Caco-2 (cell line): ENCODE measurements at places on chromosomes 7 and 10. TPM values are rescaled to one million over a fixed set of nuclear protein-coding genes. Genes with fewer than 3 reads are reported as not detected.

DNA sequence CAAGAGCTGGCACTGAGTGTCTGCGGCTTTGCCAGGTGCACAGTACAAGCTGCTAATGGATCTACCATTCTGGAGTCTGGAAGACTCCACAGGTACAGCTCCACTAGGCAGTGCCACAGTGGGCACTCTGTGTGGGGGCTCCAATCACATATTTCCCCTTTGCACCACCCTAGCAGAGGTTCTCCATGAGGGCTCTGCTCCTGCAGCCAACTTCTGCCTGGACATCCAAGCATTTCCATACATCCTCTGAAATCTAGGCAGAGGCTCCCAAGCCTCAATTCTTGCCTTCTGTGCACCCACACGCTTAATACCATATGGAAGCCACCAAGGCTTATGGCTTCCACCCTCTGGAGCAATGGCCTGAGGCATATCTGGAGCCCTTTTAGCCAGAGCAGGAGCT lies 29.2 kb downstream of the IQUB start:
- DNase-seq = no peak

- no peak for DNase-seq
Measured at GRCh38 chr7:143289421-143289820, 1.3 kb downstream of the CASP2 start.

GRCh38 chr10:33494694-33495265 lies 160.3 kb upstream of the NRP1 start:
- no peak for DNase-seq

- no peak for DNase-seq
Measured at GRCh38 chr10:16905320-16905719, 88.1 kb upstream of the RSU1 start.

DNA sequence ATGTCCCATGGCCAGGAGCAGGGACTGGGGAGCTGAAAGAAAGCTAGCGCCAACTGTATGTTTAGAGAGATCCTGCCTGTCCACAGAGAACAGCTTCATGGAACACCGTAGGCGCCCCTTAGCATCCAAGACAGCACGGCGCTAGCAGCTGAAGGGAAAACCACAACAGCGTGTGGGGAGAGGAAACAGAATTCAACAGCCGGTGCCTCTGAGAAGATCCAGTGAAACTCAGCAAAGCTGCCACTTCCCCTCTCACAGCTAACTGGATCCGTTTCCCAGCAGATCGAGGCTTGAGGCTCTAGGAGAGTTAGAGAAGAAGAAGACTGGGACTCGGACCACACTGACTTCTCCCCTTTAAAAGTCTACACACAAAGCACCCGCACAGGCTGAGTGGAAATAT lies 145.0 kb downstream of the MAD1L1 start:
- DNase-seq = no peak

GRCh38 chr7:91780521-91780920 lies 100.0 kb downstream of the MTERF1 start:
- no peak for DNase-seq

Gene GPR26
- total RNA-seq = not detected in 2 replicates

DNA sequence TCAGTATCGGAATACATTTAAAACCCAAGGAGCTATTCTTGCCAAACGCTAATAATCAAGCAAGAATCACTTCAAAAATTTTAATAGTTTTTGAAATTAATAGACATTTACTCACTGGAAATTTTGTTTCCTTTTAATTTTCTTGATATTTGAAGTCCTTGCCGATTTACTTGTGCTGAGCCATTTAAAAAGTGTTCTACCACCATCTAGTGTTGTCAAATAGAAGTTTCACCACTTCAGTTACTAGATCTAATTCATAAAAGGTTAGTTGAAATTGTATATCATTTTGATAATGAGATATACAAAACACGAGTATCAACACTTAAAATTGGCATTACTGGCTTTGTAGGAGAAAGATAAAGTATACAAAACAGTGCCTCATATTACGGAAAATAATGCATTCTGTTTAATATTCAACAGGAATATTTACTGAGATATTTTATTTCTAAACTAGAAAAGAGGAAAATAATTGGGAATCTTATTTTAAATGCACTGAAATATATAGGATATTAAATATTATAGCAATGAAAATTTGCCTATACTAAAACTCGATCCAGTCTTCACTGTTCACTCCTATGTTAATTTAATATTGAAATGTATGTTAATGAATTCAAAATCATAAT lies 664.8 kb upstream of the SEMA3D start:
- peak; percentile 17 for DNase-seq

Gene HECTD2
- 1.5 and 2.0 TPM in 2 replicates for total RNA-seq

DNA sequence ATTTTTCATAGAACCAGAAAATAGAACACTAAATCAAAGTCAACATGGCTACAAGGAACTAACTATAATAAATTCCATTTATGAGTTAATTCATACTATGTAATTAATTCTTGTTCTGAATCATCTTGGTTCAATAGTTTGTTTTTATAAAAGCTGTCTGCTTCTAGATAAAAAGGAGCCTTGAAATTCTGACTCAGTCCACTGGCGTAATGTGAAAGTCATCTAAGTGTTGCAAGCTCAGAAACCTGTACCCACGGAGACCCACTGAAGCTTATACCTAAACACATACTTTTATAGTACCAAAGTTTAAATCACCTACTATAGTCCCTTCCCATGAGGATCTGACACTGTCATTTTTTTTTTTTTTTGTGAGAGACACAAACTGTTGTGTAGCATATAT lies 489.4 kb downstream of the SEMA3D start:
- no peak for DNase-seq

GRCh38 chr10:125049216-125049881 lies 107.4 kb downstream of the ZRANB1 start:
- no peak for DNase-seq

GRCh38 chr7:129643550-129644170 lies 32.1 kb downstream of the NRF1 start:
- no peak for DNase-seq

Gene SPDYE16
- total RNA-seq = 0.34 and 0.44 TPM in 2 replicates

Gene CXCL12
- 0.27 TPM in 1 of 2 replicates, not detected in the other for total RNA-seq

Gene FKBP14
- total RNA-seq = 17.5 and 20.3 TPM in 2 replicates

GRCh38 chr7:73831834-73832651 lies 1.2 kb downstream of the CLDN4 start:
- DNase-seq = peak; percentile 97

Gene PHYHIPL
- total RNA-seq = 48.1 and 50.2 TPM in 2 replicates

- no peak for DNase-seq
Measured at GRCh38 chr7:101720324-101720723, 91.2 kb upstream of the MYL10 start.

DNA sequence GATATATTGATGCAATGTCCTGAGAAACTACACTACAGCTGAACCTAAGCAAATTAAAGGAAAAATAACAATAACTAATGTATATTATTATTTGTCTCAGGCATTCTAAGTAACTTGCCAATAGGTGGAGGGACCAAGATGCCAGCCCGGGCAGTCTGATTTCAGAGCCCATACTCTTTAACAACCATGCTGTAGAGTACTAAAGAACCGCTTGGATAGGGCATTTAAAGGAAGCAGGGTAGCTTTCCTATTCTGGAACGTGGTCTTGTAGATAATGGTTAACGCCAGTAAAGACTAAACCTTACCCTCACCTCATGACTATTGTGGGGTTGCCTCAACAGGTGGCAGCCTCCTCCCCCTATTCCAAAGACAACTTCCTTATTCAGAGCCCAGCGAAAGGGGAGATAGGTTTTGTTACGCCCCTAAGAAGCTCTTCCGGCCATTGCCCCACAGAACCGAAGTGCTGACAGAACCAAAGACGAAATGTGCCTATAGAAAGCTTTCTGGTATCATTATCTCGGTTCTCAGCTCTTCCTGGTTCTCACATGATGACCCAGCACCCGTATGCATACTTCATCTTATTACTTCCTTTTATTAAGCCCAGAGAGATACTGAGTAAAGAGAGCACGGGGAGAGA lies 707 bp upstream of the C1GALT1 start:
- DNase-seq = peak; percentile 63

DNA sequence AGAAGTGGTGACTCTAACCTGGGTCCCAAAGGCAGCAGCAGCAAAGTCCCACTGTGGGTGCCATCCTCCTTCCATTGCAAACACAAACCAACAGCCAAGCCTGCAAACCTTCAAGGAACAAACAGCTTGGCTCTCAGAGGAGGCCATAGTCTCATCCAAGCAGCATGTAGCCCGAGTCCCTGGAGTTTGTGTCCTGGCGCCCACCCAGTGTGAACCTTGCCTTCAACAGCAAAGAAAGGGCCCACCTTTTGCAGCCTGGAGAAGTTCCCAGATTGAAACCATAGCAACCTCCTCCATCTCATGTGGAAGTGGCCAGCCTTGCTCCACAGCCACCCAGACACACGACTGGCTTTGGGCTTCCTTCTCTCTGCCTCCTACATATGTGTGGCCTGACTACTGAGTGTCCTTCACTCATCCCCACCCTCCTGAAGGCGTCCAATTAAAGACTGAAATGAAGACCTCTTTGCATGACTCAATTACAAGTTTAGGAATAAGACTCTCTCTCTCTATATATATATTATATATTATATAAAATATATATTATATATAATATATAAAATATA lies 106.1 kb downstream of the C10orf90 start:
- DNase-seq = no peak

GRCh38 chr10:97754726-97755125 lies 17.1 kb downstream of the SFRP5 start:
- no peak for DNase-seq

Gene MET
- total RNA-seq = 72.6 and 82.9 TPM in 2 replicates

DNA sequence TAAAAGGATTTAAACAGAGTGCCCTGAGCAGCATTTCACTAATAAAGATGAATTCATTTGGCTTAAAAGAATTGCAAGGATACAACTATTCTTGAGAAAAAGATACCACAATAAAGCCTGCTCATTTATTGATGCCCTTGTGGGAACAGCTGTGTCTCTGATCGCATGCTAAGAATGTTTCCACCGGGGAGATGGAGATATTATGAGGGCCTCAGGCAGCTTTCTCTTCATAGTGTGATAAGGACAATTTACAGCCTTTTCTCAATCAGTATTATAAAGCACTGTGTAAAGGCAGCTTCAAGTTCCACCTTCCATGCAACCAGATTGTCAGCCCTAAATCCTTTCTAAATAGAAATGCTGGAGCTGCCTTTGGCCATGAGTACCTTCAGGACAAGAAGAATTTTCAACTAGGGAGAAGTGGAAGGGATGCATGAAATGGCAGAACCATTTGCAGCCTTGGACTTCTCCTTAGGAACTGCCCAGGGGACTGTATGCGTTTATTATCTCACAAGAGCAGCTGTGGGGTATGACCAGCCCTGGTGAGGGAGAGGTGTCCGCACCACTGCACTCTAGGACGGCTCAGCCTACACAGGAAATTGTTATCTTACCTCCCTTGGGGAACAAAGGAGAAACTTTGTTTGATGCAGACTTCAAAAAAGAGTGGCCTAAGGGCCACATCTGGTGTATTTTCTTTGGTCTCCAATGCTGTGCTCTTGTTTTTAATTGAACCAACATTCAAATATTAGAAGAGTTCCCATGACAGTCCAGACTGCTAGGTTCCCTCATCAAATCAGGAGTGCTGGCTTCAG lies 116.9 kb upstream of the PCGF5 start:
- DNase-seq = no peak

DNA sequence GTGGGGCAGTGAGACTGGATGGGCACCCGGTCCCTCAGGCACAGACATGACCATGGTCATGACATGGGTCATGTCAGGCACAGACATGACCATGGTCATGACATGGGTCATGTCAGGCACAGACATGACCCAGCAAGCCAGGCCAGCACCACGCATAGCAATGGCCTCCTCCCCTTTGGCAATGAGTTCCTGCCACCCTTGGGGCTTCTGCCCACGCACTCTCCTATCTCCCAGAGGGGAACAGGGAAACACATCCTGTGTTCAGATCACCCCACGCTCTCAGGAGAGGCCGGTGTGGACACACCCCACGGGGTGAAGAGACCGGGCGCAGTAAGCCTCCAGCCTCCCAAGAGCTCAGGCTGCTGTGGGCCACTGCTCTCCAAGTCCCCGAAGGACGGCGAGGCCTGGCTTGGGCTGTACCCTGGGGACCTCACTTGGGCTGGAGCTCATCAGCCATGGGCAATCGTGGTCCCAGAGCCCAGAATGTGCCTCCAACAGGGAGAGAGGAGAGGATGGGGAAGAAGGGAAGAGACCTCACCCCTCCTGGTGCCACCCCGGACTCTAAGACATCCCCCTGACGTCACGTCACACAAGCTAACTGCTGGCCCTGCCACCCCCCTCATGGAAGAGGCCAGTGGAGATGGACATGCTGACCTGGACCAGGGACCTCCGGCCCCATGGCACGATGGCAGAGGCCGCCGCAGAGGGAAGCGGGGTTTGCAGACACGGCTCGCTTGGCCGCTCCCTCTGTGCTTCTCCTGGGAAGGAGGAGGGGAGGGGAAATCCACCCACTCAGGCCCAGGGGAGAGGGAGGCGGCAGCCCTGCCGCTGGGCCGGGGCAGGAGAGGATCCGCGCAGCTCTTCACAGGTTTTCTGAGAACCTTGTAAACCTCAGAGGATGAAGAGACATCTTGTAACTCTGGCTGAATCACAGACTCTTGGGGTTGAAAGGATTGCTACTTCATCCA lies 269.6 kb downstream of the ELFN1 start:
- no peak for DNase-seq

GRCh38 chr7:129676017-129676897 lies 64.7 kb downstream of the NRF1 start:
- no peak for DNase-seq

DNA sequence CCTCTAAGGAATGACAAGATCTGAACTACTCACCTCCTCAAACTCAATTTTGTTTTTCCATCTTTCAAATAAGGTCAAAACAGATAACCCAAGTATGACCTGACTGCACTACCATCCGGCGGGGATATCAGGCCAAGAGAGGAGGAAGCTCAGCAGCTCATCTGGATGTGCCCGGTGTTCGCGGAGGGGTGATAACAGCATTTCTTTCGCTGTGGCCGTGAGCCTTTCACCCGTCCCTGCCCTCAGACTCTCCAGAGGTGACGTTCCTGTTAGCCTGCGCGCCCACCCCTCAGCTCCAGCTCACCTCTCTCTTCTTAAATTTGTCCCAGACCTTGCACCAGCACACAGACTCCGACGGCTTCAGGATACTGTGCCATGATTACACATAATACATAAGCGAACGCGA lies 526 bp downstream of the ZNF248 start:
- peak; percentile 41 for DNase-seq

- no peak for DNase-seq
Measured at GRCh38 chr10:94607111-94607510, 61.5 kb downstream of the HELLS start.

Gene UBE2D1
- 35.1 and 39.7 TPM in 2 replicates for total RNA-seq

Gene BEND7
- total RNA-seq = 24.6 and 27.8 TPM in 2 replicates

Gene GJD4
- total RNA-seq = 0.18 TPM in 1 of 2 replicates, not detected in the other

GRCh38 chr7:72362246-72362645 lies 49.9 kb downstream of the CALN1 start:
- no peak for DNase-seq
